Naive thymus-derived CD4-positive, alpha-beta T cell (primary cell): ENCODE measurements at places on chromosomes 1 and 21. TPM values are rescaled to one million over a fixed set of nuclear protein-coding genes. Genes with fewer than 3 reads are reported as not detected.

- no peak for DNase-seq
Observed at GRCh38 chr1:81803431-81804110, 2.8 kb downstream of the ADGRL2 start.

The SCAF4 gene
- polyA plus RNA-seq = 44.5 TPM

GRCh38 chr1:63329621-63330330, 7.4 kb downstream of the FOXD3 start:
- no peak for DNase-seq

DNA sequence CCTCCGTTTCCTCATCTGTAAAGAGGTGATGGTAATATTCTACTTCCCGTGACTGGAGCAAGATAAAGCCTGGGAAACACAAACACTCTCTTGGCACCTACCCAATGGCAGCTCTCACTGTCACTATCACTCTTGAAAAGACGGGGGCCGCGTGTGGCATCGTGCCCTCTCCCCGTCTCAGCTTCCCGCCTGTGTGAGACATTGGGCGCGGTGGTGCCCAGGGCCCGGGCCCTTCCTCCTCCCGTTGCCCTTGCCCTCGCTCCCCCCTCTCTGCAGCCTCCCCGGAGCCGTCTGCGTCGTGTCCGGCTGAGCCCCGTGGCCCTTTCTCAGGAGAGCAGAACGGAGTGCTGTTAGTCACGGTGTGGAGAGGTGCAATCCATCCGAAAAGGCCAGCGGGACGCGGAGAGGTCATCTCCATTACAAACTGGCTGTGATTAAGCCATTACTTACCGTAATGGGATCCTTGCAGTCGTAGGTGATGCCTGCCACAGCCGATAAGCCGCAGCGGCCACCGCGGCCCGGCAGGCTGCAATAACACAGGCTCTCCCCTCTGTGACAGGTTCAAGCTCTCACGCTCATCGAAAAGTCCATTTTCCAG, 156.4 kb upstream of the ZC3H12A start:
- DNase-seq = no peak

DNA sequence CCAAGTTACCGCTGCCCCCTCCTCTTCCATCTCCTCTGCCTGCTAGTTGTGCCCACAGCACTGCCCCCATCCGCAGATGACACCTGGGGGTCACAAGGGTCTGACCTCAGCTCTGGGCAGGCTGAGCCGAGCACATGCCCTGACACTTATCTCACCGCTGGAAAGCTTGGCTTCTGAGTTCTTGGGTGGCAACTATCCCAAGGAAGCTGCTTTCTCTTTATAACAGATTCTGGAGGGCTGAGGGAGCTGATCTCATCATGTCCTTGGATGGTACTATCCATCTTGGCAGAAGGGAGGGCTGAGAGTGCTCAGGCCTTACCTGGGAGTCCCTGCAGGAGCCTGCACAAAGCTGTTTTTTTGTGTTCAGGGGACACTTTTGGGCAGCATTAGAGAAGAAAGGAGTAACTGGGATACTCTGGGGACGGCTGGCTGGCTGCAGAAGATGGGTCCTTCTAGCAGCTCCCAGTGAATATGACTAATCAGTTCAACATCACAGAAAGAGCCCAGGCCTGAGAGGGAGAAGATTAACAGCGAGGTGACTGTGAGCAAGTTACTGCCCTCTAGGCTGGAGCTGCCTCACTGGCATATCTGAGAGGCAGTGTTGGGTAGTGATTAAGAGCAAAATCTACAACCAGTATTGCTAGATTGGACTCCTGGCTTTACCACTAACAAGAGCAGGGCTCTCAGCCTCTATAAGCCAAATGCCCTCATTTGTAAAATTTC, 71.6 kb downstream of the PLXNA2 start:
- no peak for DNase-seq

DNA sequence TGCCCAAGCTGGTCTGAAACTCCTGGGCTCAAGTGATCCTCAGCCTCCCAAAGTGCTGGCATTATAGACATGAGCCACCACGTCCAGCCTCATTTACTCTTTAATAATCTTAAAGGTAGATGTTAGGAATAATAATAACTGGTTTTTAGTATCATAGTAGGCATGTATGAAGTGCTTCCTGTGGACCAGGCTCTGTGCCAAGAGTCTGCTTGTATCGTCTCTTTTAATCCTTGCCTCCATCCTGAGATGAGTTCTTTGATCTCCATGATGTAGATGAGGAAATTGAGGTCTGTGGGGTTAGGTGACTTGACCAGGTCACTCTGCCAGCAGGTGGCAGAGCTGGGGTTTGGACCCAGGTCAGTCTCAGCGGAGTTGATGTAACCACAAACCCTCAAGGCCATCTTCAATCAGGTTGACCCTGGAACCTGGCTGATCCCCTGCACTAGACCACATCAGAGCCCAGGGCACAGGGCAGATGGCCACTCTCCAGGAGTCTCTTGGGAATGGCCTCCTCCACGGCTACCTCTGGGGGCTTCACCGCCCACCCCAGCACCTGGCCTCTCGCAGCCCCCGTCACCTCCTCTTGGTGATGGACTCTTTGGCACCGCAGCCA, 11.3 kb downstream of the EFHD2 start:
- DNase-seq = no peak

DNA sequence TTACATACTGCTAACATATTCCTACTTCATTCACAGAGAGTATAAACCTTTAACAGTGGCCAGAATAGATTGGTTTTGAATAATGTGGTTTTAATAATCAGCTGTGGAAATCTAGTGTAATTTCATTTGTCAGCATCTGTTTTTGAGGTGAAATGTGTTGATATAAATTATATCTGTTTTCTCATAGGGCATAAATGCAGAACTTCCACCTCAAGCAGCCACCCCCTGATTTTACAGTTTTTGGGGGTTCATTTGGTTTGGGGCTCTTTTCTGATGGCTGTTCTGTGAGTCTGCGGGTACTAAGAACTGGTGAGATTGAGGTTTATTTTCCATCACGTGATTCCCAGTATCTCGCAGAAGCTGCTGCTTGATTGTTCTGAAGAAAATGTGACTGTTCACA, 23.2 kb downstream of the EDARADD start:
- no peak for DNase-seq

DNA sequence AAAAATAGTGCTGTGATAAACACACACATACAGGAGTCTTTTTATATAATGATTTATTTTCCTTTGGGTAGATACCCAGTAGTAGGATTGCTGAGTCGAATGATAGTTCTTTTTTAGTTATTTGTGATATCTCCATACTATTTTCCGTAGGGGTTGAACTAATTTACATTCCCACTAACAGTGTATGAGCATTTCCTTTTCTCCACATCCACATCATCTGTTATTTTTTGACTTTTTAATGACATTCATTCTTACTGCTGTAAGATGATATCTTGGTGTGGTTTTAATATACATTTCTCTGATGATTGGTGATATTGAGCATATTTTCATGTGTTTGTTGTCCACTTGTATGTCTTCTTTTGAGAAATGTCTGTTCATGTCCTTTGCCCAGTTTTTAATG, 78.3 kb downstream of the NIBAN1 start:
- DNase-seq = no peak

The ACTL8 gene
- not detected for polyA plus RNA-seq

- no peak for DNase-seq
Observed at GRCh38 chr1:156937883-156938282, 17.5 kb downstream of the LRRC71 start.

DNA sequence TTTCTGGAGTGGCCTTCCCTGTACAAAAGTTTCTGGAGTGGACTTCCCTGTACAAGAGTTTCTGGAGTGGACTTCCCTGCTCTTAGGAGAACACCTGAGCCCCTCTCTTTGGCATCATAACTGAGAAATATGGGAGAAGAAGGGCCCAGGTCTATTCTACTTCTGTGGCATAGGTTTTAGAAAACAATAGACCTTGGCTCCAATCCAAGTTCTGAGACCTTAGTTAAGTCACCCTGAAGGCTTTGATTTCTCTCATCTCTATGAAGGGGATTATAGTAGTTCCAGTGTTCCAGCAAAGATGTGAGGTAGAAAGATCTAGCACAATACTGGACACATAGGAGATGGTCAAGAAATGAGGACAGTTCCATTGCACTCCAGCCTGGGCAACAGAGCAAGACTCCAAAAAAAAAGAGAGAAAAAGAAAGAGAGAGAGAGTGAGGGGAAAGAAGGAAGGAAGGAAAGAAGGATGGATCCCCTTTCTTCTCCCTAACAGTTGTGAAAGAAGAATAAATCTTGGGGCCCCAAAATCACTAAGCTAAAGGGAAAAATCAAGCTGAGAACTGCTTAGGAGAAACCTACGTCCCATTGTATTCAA, 13.3 kb upstream of the EIF4G3 start:
- no peak for DNase-seq

DNA sequence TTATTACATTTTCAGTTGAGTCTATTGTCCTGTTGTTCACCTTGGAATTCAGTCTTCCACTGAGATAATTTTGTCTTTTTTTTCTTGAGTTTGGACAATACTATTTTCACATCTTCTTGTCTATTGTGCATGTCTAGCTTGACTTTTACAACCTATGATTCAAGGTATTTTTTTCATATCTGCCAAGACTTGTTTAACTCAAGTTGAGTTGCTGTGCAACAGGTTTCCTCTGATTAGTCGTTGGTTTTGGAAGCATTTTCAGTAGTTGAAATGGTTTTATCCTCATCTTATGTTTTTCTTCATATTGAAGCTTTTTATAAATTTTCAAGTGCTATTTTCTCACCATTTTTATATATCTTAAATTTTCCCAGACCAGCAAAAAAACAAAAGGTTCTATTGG, 103.6 kb downstream of the SCMH1 start:
- no peak for DNase-seq

The KCNA2 gene
- polyA plus RNA-seq = not detected

- DNase-seq = no peak
Observed at GRCh38 chr1:227185291-227185690, 133.0 kb downstream of the CDC42BPA start.

DNA sequence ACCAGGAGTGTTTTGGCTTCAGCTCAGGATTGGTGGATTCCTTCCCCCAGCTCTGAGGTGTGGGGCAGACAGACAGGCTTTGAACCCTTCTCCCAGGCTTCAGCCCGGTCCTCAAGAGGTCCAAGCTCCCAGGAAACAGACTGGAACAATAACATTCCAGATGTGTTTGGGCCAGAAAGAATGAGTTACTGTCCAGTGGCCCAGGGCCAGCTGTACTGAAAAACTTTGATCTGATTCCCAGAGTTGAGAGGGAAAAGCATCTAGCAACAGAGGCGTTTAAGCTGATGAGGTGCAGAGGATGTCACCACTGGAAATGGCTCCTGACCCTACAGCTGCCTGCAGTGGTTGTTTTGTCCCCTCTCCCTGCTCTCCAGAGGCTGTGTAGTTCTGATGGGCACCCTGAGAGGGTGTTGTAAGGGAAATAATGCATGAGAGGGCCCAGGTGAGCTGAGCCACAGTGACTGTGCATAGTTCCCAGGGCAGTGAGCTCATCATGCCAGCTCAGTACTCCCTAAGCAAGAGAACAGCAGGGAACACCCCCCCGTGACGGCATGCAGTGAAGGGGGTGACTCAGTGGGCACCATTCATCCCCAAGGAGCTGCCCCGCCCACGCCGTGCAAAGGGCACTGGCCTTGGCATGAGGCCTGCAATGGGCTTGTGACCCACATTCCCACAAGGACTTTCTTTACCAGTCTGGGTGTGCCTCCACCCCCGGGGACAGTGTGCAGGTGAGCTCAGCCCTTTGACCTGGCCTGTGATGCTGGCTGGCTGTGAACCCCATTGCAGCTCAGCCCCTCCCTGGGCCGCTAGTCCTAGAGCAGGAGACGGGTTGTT, 13.8 kb upstream of the SFN start:
- DNase-seq = no peak

The DIO1 gene
- polyA plus RNA-seq = not detected

DNA sequence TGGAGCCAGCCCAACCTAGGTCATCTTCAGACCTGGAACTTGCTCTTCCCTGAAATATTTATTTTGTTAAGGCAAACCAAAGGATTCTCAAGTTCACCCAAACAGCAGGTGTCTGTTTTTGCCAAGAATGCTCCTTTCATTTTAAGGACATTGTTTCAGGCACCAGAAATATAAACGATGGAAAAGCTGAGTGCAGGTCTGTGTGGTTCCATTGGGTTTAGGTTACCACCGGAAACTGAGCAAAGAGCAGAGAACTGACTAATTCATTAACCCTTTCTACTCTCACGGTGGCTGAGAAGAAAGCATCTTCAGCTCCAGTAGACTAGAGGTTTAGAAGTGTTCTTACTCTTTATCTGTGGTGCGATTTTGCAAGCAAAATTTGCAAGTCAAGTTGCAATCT, 38.0 kb upstream of the ZC3H11B start:
- DNase-seq = no peak

DNA sequence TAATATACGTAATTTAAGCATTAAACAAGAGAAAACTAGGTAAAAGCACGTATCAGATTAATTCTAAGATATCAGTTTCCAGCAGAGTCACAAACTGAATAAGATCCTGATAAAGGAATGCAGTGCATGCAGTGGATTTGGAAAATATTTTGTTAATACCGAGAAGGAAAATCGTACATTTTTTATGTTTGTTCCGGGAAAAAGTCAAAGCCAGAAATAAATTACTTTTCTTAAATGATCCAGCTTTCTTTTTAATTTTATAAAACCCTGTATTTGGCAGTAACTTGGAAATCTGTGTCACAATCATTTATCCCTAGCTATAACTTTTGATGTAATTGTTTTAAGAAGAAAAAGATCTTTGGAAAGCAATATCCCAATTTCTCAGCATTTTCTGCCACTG, 955 bp downstream of the PALMD start:
- no peak for DNase-seq

DNA sequence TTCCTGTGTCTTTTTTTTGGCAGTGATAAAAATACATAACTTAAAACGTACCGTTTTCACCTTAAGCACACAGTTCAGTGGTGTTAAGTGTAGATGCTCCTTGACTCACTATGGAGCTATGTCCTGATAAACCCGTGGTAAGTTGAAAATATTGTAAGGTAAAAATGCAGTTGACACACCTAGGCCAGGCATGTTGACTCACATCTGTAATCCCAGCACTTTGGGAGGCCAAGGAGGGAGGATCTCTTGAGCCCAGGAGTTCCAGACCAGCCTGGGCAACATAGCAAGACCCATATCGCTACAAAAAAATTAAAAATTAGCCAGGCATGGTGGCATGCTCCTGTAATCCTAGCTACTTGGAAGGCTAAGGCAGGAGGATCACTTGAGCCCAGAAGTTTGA, 73.6 kb upstream of the COG2 start:
- DNase-seq = no peak

DNA sequence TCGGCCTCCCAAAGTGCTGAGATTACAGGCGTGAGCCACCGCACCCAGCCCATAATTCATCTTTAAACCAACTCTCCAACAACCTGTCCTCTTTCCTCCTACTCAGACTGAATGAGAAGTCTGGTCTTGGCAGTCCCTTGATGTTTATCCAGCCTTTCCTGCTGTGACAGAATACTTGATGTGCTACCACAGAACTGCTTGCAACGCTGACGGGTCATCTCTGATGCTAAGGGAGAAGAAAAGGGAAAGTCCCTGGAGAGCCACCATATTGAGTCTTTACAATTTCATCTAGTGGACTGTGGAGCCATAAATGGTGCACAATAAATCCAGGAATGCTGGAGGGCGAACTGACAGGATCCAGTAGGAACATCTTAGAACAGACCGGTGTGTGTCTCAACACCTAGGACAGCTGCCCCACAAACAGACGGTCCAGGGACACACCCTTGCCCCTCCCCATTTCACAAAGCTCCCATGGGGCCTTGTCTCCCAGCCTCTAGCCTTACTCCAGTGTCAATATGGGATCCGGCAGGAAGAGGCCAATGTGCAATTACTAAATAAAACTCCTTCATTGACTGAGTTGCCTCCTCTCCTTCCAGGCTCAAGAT, 30.7 kb downstream of the JAK1 start:
- DNase-seq = no peak
